ENCODE measurements at places on chromosomes 12 and 14.

GRCh38 chr14:36320897-36321381 is 502 bp upstream of the MBIP start:
- DNase-seq: no peak

DNA sequence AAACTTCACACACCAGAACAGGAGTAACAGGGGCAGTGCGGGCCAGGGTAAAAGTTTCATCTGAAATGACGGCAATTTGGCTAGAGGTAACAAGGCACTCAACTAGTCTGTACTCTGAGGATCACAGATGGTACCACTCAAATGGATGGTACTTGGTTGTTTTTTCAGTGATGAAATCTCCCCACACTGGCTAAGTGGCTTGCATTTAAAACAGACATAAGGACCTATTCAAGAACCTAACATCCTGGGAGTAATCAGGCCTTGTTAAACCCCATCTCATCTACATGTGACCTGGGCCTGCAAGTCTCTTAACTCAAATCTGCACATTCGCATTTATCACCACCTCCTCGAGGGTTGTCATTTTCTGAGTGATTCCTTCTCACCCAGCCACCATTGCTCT is 90.8 kb downstream of the PRKAB1 start:
- DNase-seq: no peak

GRCh38 chr12:8817856-8818255 is 4.6 kb upstream of the A2ML1 start:
- DNase-seq: no peak

DNA sequence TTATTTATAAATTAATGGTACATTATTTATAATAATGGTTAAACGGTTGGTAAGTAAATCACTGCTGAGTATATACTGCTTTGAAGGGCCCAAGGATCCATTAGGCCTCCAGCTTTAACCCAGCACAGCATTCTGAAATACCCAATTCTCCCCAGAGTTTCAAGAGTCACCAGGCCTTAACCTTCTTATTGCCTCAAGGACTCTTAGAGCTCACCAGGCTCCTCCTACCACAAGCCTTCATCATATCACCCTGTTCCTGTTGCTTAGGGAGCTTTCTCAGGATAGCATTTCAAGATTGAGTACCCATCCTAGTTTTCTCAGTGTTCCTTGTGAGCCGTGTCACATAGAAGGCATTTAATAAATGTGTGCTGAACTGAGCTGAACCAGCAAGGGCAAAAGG is 242.5 kb downstream of the FBXL14 start:
- no peak for DNase-seq

DNA sequence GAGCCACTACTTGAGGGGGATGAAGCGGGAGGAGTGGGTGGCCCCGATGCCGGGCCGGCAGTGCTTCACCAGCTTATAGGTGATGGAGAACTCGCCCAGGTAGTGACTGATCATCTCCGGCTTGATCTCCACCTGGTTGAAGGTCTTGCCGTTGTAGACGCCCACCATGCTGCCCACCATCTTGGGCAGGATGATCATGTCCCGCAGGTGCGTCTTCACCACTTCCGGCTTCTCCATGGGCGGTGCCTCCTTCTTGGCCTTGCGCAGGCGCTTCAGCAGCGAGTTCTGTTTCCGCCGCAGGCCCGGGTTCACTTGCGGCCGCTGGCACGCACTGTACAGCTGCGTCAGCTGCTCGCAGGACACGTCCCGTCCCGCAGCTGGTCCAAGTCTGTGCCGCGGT is 3.4 kb downstream of the TIGAR start:
- DNase-seq: no peak

GRCh38 chr14:75539162-75539560 is 16.9 kb downstream of the BATF start:
- no peak for DNase-seq

DNA sequence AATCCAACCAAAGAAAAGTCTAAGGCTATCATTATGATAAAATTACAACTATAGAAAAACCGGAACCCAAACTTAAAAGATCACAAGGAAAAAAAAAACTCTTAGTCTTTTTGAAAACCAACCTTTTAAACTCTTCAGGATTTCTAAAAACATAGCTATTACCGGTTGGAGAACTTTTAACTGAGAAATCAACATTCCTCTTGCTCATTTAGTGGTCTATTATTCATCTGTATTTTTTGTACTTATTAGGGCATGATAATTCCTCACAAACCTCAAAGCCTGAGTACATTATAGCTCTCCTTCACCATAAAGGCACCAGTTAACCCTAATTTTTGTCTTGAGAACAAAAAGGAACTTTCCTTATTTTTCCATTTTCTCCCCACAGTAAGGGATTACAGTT is 10.4 kb downstream of the LUM start:
- DNase-seq: no peak

DNA sequence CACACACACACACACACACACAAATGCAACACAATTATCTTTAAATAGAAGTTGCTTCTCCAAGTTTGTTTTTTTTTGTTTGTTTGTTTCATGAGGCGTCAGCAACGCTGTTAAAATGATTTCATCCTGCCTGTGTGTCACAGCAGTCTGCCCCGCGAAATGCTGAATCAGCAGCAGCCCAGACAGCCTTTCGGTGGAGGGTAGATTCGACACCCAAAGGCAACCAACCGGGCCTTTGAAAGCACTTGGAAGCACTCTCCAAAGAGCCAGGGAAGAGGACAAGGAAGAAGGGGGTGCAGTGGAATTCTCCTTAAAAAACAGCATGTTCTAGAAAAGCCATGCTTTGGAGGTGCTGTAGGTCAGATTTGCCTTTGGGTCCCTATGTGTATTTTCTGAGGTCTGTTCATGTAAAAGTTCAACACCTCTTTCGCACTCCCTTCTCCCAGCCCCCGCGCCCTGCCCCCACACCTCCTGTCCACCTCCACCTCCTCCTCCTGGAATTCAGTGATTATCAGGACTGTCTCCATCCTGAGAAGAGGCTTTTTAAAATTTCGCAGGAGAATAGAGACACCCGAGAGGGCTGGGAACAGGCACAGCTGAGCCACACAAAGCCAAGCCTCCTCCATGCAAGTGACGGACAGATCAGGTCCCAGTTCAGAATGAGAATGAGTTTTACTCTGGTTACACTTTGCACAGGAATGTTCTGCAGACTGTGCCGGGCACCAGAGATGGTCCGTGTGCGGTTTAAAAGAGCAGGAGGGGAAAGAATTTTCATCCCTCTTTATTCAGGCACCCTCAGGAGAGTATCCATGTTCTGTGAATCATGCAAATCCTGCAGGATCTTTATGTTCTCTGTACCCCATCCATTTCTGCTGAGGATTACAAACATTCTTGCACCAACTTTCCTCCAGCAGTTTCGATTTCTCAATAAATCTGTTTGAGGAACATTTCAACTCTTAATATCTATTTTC is 177.9 kb downstream of the ETV6 start:
- no peak for DNase-seq

DNA sequence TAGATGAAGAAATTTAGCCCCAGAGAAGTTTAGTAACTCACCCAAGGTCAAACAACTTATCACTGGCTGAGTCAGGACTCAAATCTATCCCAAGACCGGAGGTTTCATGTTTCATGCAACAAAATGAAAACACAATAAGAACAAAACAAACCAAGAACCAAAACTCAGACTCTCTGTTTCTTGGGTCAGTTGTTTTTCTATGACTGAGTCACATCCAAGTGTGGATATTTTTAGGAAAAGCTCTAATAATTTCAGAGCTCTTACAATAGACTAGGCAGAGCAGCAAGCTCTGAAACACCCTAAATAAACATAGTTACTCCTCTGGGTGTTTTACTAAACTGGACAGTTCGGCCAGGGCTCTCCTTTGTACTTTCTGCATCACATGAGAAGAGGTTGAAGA is 87.6 kb upstream of the PRB2 start:
- no peak for DNase-seq

DNA sequence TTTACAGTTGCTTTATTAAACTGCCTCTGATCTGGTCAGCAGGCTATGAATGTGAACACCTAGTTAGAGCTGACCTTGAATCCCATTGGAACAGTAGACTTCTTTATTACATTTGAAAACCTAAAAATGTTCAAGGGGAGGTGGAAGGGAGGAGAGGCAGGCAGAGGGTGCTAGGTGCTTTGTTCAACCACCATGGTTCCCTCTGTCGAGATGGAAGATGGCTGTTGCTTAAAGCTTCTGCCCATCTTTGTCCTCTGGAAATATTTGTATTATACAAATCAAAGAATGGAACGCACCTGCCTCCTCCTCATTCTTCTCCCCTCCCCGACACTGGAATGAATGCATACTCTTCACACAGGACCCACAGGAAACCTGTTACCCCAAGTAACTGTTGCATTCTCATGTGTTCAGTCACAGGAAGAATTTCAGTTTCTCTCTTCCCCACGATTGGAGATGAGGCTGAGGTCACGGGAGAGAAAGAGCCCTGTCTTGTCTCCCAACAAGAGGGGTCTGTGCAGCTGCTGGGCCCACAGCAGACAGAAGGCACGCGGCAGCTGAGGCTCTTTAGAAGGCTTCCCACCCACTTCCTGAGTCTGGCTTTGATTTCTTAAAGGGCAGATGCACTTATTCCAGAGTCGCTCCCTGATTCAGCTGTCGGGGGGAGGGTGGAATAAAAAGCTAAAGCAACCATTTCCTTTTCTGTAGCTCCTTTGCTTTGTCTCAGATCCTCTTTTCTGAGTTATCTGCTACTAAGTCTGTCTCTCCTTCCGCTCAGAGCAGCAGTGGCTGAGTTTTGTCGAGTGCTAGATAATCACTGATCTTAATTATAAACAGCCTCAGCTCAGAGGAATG is 217.9 kb upstream of the BTG1 start:
- DNase-seq: no peak

GRCh38 chr14:20274062-20274461 is 31.7 kb downstream of the TTC5 start:
- DNase-seq: no peak

DNA sequence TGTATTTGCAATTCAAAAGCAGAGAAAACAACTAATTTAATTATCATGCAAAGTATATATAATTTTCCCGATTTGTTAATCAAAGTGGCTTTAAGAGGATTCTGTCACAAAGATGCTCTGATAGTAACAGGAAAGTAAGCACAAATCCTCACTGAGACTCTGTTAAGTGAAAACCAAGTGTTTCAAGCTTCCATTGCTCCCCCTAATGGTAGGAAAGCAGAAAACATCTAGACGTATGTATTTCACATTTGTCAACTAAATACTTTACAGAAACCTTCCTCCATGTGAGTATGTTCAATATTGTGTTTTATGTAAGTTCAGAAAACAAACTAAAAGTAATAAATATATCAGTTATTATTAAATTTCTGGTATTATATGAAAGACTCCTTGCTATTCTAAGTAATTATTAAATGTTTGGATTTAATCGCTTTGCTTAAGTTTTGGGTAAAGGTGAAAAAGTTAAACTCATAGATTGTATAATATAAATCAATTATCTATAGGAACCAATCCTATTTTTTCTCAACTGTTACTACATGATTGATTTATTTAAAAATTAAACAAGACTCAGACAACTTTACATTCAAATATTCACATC is 1.5 kb upstream of the NTS start:
- DNase-seq: no peak

DNA sequence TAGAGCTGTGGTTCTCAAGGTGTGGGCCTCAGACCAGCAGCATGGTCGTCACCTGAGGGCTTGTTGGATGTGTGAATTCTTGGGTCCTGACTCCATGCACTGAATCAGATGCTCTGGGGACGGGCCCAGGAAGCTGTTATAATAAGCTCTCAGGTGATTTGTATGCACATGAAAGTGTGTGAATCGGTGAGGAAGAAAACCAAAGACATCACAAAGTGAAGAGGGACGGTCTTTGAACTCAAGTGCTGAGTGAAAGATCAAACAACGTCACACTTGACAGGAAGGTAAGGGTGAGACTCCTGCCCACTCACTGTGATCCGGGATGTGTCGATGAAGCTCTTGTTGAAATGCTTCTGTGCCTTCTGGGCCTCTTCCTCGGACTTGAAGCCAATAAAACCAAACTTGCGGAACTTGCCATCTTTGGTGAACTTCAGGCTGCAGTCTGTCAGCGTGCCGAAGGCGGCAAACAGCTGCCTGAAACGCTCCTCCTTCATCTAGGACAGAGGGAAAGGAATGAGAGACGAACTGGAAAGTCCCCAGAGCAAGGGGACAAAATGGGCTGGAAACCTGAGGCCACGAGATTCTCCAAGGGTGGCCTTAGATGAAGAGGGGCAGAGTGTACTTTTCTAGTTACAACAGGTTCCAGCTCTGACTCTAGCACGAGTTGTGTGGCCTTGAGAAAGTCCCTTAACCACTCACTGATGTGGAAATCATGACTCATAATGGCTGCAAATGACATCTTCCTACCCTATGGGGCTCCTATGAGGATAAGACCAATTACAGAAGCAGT is 4.0 kb downstream of the RBM19 start:
- no peak for DNase-seq

GRCh38 chr12:82873951-82874350 is 187.2 kb downstream of the TMTC2 start:
- DNase-seq: no peak

GRCh38 chr12:57342207-57342691 is 88.6 kb downstream of the R3HDM2 start:
- DNase-seq: peak; percentile 11

GRCh38 chr14:90758959-90759358 is 57.3 kb downstream of the TTC7B start:
- peak; percentile 26 for DNase-seq

DNA sequence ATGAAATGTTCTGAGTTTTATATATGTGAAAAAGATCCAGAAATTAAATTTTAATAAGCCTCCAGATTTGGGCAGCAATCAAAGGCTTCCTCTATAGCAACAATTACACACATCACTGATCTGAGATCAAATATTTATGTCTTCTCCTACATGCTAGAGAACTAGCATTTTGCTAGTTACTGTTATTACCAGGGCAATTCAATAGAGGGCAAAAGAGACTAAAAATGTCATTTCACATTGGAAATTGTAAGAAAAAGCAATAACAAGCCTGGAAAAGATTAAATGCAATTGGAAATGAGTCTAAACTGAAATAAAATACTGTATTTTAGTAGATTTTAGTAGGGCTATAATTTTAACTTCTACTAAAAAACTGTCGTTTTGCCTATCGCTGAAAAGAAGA is 32.6 kb upstream of the ANO6 start:
- DNase-seq: no peak

- peak; percentile 14 for DNase-seq
Observed at GRCh38 chr12:25960143-25960542, 1.7 kb downstream of the RASSF8 start.

Data from endothelial cell (in vitro differentiated cells).